ENCODE measurements at places on chromosomes 13 and 19.

GRCh38 chr13:110249326-110249725, 57.6 kb downstream of the COL4A1 start:
- DNase-seq = no peak

GRCh38 chr13:99290894-99291293, 16.3 kb downstream of the GPR183 start:
- no peak for DNase-seq

DNA sequence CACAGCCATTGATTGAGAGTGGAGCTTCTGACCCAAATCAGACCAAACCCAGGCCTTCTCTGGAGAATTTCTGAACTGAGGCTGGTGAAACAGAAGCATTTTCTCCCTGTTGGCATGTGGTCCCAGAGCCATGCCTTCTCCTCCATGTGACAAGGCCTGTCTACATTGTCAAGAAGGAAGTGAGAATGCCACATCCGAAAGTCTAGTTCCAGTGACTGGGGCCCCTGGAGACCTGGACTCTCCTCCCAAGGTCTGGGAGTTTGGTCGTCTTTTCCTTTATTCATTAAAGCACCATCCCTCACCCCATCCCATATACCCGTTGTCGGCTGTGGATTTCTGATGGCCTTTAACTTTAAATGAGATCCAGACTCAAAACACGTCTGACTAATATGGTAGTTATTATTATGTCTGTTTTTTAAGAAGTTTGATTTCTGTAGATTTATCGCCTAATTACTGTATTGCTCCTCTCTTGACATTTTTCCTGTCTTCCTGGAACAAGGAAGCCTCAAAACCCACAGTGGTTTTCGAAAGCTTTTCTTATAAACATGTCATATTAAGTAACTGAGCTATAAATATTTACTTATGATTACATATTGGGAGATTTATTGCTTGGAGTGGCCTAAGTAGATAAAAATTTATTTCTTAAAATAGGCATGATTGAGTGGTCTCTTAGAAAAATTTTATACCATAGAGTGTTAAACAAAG, 128.3 kb upstream of the FRY start:
- DNase-seq = no peak

DNA sequence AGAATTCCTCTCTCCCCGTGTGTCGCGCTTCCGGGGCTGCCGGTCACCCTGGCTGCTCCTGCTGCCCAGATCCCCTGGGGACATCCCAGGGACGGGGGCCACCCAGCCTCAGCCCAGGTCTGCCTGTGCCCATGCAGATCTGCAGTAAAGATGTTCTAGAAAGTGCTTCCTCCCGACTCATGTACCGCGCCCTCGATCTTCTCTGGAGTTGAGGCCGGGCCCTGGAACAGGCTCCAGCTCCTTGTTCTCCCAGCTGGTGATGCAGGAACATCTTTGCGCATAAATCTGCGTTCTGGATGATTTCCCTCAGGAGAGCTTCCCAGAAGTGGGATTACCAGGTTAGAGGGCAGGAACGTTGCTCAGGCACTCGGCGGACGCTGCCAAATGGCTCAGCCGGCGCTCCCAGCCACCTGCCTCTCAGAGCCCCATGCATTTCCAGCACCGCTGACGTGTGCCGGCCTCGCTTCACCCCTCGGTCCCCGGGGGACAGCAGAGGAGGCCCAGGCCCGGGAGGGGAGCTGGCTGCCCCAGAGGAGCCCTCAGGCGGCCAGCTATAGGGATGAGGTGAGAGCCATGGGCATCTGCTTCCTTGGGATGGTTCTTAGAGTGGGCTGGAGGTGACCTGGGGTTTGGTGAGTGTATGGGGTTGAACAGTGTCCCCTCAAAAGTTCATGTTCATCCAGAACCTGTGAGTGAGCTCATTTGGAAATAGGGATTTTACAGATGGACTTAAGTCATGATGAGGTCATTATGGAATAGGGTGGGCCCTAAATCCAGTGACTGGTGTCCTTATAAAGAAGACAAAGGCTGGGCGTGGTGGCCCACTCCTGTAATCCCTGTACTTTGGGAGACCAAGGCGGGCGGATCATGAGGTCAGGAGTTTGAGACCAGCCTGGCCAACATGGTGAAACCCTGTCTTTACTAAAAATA, 42.6 kb downstream of the CRTC1 start:
- DNase-seq = no peak

- no peak for DNase-seq
Measured at GRCh38 chr19:903266-903797, 9.7 kb downstream of the R3HDM4 start.

- no peak for DNase-seq
Measured at GRCh38 chr13:36919833-36920615, at the start of gene SMAD9. Gene SMAD9, minus strand, starts transcription at chr13:36920238. Its CDS starts 40,549 bp downstream, at chr13:36879689.

DNA sequence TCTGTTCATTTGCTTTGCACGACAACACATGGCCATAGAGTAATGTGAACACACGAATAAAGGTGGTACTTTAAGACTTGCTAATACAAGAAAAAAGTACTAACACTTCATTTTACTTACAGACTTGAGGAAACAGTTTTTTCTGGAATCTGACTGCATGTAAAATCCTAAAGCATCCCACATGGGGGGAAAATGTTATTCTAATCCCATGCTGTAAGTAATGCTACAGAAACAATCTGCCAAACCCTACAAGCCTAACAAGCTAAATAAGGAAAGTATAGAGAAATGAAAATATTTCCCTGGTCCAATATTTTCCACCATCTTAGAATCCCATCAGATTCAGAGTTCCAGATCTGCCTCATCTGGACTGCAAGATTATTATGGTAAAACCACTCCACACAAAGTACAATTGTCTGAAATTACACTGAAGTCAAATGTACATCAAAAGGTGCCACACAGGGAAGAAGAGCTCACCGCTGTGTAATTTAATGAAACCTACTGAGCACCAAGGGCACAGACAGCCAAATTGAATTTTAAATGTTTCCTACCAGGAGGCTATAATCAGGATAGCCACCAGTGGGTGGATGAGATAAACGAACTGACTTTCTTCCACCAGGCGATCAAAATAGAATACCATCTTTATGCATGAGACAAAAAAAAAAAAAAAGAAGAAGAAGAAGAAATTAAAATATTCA, 22.0 kb downstream of the LHFPL6 start:
- no peak for DNase-seq

- DNase-seq = no peak
Measured at GRCh38 chr13:113558461-113558860, 26.1 kb upstream of the TFDP1 start.

- no peak for DNase-seq
Measured at GRCh38 chr13:48511621-48512230, 21.2 kb downstream of the RCBTB2 start.

GRCh38 chr19:17794731-17795494, at the start of gene B3GNT3:
Gene B3GNT3, plus strand, starts transcription at chr19:17795138. Its CDS starts 12,670 bp downstream, at chr19:17807808.
- DNase-seq = no peak

Data from activated T-cell treated with anti-CD3 and anti-CD28 coated beads for 4 hours (primary cell).